Breast epithelium (tissue), 4 donors: ENCODE measurements at places on chromosomes 4 and X. TPM values are rescaled to one million over a fixed set of nuclear protein-coding genes. Genes with fewer than 3 reads are reported as not detected.

DNA sequence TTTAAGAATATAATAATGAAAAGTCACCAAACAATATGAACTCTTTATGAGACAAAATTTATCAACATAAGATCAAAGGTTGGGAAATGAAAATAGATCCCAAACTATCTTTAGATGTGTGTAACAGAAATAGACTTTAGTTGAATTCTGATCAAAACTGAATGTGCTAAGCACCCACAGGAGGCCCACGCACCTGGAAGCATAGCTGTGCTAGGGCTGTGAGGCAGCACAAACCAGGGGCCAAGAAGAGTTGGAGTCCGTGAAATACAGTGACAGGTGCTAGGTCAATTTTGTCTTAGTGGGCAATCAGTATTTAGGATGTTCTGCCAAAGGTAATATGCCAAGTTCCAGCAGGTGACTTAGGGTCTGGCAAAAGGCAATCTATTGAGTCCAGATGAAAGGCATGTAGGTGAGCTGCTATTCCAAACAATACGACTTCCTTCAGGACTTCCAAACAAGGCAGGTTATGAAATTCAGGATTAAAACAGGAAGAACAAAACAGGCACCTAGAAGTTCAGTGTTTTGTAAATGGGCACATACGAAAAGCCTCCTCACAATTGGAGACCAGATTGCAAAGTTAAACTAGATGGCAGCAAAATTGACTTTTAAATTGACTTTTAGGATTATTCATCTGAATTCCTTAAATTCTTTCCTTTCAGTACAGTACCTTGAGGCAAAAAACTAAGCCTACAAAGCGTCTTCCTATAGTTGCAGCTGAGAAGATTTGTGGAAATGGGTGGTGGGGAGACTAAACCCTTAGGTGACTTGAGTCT, 4.7 kb upstream of the PCDH18 start:
- DNase-seq = no peak

DNA sequence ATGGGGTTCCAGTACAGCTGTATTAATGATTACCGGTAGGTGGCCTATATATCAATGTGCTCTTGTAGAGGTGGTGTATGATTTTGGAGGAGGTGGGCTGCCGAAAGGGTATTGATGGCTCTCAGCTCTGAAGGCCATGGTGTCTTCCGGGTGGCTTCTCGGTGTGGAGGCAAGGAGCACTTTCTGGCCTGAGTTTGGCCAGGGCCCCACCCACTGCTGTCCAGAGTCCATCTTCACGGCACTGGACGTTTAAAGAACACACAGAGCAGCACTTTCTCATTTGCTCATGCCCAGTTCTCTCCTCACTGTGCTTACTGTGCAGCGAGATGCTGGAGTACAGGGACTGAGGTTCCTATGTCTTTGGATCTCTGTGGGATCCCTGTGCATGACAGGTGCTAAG, 16.1 kb downstream of the BST1 start:
- DNase-seq = no peak

The SUPT20HL2 gene
- total RNA-seq = not detected

- DNase-seq = peak; percentile 58
These were observed 254.5 kb upstream of the VEGFC start for GRCh38 chr4:177047070-177047850.

- no peak for DNase-seq
These were observed 1958.9 kb upstream of the TENM3 start for GRCh38 chr4:180284267-180284666.

- DNase-seq = no peak
These were observed 80.1 kb downstream of the RTL5 start for GRCh38 chrX:72051589-72051988.

GRCh38 chr4:10803713-10804343, 119.3 kb upstream of the CLNK start:
- DNase-seq = no peak

DNA sequence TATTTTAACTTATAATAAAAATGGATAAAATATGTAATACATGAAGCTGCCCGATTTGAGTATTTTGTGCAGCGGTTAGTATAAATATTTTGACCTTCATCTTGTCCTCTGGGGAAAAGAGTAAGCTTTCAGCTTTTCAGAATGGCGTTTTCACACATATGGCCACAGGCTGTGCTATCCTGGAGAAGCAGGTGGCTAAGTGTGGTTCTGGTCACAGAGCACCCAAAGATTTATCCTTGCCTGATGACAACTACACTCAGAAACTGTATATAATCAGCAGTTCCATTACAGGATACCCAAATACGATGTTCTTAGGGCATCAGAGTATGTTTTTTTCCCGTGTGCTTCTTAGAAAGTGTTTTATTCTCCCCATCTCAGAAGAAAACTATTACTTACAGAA, 42.3 kb upstream of the ANK2 start:
- no peak for DNase-seq
